ENCODE measurements at places on chromosomes 4 and X.

DNA sequence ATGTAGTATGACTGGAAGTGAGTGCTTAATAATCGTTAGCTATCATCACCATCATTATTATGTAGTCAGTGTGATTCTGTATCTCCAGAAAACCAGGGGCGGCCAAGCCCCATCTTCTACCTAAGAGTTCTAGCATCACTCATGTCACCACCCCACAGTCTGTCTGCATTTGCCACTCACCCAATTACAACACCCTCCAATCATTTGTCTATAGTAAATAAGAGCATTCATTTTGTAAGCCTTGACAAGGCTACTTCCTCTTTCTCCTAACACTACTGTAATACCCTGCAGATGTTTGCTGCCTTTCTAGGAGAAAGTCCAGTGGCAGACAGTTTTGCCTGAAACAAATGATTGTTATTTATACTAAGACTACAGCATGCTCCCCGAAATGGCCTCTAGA, 15.8 kb upstream of the IL21 start:
- DNase-seq = no peak

- DNase-seq = no peak
Observed at GRCh38 chr4:46922205-46922604, 13.2 kb upstream of the COX7B2 start.

- DNase-seq = no peak
Observed at GRCh38 chr4:183636923-183637322, 22.1 kb downstream of the RWDD4 start.

GRCh38 chr4:82320351-82320750, 53.4 kb downstream of the HNRNPD start:
- DNase-seq = no peak

DNA sequence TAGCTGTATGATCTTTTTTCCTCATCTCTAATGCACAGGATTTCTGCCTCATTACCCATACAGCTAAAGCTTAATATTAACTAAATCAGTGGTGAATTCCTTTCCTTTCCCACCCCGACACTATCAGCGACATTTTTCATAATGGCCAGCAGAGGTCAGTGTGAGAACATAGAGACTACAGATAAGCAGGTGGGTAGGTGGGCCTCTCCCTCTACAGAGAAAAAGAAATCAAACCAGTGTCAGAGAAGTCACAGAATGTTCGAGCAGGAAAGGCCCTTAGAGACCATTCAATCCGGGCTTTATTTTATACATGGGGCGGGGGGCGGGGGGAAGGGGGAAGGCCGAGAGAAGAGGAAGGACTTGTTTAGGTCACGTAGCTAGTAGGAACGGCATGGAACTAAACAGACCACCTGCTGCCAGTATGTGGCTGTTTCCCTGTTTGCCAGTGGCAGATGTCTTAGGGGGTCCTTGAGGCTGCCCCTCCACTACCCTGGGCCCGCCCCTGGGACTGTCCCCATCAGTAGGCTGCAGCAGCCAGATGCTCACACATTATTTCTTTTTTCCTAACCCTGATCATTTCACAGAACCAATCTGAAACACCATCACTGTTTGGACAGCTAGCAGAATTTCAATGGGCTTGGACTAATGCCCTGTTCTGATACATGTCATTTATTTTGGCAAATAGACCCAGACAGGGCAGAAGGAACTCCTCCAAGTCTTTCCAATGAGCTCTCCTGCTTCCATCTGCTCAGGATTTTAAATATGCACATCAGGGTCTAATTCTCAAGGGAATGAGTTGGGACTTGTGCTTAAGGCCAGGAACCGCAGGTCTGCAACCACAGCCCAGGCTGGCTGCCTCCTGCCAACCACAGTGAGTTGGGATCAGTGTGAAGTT, 133.4 kb downstream of the ATG4A start:
- DNase-seq = no peak

- DNase-seq = no peak
Observed at GRCh38 chrX:24487571-24487970, 22.5 kb downstream of the PDK3 start.

DNA sequence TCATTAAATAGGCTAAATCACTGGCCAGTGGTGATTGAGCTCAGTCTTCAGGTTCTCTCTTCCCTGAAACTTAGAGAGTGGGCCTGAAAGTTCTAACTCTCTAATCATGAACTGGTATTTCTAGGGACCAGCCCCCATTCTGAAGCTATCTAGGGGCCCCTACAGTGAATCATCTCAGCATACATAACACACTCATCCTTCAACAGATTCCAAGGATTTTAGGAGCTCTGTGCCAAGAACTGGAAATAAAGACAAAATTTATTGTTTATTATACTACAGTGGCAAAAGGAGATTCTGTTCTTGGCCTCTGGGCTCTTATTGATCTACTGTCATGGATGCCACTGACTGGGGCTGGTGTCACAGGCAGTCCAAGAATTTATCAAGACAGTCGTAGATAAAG, 263.8 kb upstream of the IGFBP7 start:
- DNase-seq = no peak

- no peak for DNase-seq
Observed at GRCh38 chr4:172892300-172892699, 276.3 kb upstream of the GALNT7 start.

- no peak for DNase-seq
Observed at GRCh38 chrX:136810493-136810892, 29.8 kb upstream of the ARHGEF6 start.

DNA sequence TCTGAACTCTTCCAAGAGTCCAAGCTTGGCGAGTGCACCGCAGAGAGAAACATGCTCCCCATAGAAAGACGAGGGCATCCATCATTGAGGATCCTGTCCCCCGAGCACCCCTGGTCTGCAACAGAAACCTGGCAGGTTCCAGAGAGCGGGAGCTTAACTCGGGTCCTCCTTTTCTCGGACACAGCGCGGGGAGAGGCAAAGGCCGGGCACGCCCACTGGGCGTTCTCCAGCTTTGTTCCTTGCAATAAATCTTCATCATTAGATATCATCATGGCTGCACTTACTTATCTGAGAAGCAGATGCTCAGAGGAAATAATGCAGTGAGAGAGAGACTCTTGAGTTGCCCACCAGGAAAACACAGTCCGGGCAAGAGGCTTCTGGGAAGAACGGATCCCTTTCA, 90.1 kb upstream of the PSAPL1 start:
- DNase-seq = no peak

DNA sequence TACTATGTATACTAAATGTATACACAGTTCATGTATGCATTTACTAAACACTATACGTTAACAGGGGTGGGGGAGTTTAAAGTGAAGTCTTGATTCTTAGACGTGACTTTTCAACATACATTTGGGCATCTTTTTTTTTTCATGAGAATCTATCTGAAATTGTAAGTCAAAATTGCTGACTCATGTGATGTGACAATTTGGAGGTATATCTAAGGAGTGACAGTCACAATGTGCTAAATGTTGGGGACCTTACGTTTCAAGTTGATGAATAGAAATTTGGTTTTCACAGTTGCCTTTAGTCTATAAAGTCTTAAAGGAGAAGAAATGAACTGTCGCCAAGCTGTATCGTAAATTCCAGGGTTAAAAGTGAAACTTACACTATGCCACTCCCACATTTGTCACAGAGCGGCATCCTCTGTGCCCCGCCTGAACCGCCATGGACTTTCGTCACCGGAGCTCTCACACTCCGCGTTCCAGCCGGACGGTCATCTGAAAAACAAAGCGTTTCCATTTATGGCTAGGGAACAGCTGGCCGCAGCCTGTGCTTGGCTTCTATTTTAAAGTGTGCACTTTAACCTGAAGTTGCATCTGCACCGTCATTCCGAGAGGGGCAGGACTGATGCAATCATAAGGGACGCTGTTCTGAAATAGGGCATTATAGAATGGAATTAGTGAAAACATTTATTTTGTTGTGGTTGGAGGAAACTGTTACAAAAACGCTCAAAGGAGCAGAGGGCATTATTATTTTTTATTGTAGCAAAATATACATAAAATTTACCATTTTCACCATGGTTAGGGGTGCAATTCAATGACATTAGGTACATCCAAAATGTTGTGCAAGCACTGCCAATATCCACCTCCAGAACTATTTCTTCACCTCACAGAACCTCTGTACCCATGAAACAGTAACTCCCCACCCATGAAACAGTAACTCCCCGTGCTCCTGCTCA, 30.9 kb downstream of the PDLIM3 start:
- DNase-seq = no peak

GRCh38 chr4:76950956-76951671, 1.6 kb downstream of the SEPTIN11 start:
- no peak for DNase-seq

- no peak for DNase-seq
Observed at GRCh38 chr4:2685541-2685940, 70.6 kb downstream of the TNIP2 start.

DNA sequence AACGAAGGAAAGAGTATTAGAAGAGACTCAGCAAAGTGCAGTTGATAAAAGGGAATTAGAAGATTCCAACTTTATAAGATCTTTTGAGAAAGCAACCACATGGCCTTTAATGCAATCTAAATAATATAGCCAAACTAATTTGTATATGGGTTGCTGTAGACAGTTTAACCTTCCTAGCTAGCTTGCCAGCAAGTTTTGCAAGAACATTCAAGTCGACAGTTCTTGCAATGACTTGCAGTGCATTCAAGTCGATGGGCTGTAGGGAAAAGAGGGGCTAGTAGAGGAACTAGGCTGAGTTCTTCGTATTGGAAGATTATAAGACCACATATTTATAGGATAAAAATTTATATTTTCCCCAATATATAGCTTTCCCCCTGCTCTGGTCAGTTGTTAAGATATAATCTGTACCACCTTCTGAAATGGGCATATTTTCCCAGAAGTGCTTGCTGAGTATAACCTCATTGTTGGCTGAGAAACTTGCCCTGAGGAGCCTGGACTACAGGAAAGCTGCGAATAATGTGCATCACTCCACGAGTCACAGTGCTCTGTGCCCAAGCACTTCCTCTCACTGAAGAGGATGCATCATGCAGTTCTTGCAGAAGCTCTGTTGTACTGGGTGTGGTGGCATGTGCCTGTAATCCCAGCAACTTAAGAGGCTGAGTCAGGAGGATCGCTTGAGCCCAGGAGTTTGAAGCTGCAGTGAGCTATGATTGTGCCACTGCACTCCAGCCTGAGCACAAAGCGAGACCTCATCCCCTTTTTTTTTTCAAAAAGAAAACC, 56.7 kb downstream of the DOCK11 start:
- no peak for DNase-seq

- DNase-seq = no peak
Observed at GRCh38 chr4:155624478-155624877, 42.2 kb upstream of the GUCY1A1 start.

GRCh38 chr4:9808077-9808476, 26.6 kb downstream of the DRD5 start:
- DNase-seq = no peak

- no peak for DNase-seq
Observed at GRCh38 chr4:73453701-73454005, 17.6 kb downstream of the AFP start.

- DNase-seq = no peak
Observed at GRCh38 chr4:163193717-163194116, 27.0 kb upstream of the NAF1 start.

DNA sequence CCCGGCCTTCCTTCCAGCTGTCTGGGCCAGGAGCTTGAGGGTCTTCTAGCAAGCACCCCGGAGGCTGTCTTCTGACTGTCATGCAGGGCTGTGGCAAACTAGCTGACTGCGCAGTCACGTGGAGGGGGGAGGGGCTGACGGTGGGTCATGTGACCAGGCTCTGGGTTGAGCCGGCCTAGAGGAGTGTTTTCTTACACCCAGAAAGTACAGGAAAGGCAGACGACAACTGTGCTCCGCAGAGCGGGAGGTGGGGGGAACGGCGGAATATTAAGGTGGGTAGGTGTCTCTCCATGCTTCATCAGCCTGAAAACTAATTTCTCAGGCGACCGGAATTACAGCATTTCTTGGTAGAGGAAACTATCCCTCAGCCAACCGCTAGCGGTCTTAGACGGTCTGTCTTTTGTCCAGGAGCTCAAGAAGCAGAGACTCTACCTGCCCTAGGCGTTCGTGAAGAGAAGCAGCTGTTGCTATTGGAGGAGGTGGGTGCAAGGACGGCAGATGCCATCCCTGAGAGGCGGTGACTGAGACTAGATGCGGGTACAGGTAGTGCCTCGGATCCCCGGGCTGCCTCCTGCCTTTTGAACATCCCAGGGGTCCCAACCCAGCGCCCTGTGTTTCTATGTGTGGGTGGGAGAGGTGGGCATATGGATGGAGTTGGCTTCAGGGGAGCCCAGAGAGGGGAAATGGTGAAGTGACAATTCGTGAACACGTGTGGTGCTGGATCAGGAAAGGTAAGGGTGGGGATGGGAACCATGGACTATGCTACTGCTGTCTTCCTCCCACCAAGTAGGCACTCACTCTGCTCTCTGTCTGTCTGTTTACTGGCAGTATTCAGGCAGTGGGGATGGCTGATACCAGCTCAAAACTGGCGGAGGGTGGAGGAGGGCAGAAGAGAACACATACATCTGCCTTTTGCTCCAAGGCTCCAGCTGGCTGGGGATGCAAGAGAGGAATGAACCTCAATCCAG, 8.8 kb downstream of the GPRASP1 start:
- DNase-seq = peak; percentile 65

- DNase-seq = no peak
Observed at GRCh38 chr4:169098532-169098931, 88.5 kb upstream of the CBR4 start.

GRCh38 chrX:51336584-51336983, 4.0 kb downstream of the NUDT10 start:
- DNase-seq = no peak

- no peak for DNase-seq
Observed at GRCh38 chrX:120549483-120550452, 11.0 kb downstream of the CUL4B start.

- DNase-seq = no peak
Observed at GRCh38 chr4:113641025-113641431, 120.5 kb downstream of the CAMK2D start.

DNA sequence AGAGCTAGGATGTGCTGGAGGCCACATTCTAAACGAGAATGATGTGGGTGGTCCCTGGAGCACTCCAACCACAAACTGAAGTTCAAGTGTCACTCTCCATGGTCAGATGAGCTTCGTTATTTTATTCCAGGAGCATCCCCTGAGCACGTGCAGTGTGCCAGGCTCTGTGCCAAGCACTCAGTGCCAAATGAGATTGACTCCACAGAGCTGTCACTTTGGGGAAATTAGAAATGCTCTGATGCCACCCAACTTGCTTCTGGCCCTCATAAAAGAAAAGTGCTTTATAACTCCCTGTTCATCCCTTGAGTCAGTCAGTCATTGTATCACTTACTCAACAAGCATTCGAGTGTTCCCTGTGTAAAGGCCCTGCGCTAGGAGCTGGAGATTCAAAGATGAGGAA, 91.2 kb downstream of the RTL5 start:
- no peak for DNase-seq

DNA sequence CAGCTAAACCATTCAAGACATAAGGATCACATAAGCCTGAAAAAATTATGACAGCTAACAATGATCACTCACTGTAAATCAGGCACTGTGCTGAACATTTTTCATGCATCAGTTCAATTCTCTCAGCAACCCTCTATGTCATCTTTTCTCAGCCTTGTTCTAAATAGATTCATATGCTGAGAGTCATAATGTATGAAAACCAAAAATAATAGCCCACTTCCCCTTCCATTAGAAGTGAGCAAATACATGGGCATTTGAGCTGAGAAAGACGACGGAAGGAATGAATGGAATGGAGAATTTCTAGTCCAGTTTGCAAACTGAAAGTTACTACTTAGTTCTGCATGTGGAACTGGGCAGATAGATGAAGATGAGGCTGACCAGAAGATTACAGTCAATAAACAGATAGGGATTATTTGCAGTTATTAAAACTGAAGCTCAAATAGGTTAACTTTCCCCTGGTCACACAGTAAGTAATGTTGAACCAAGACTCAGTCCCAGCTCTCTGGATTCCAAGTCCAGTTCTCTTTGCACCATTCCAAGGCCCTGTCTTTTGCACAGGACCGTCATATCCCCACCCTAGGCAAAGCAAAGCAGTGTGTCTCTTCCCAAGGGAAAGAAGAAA, 1.6 kb upstream of the SH3RF1 start:
- DNase-seq = no peak
